ENCODE measurements at places on chromosomes 1 and 21.

DNA sequence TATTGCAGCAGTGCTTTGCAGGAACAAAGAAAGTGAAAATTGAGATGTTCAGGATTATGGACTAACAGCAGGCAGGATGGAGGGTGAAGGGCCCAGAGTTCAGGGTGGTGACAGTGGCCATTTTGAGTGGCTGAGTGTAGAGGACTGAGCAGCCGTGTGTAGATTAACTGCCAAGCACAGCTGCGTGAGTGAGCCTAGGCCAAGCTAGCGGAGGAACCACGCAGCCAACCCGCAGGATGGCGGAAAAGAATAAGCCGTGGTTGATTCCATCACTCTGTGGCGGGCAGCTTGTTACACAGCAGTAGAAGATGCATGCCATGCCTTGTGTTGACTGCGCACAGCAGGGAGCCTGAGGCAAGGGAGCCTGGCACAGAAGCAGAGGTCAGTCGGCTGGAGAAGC lies 102.5 kb upstream of the KIF26B start:
- no peak for DNase-seq

GRCh38 chr1:2953688-2954285 lies 67.5 kb upstream of the ACTRT2 start:
- DNase-seq = no peak

DNA sequence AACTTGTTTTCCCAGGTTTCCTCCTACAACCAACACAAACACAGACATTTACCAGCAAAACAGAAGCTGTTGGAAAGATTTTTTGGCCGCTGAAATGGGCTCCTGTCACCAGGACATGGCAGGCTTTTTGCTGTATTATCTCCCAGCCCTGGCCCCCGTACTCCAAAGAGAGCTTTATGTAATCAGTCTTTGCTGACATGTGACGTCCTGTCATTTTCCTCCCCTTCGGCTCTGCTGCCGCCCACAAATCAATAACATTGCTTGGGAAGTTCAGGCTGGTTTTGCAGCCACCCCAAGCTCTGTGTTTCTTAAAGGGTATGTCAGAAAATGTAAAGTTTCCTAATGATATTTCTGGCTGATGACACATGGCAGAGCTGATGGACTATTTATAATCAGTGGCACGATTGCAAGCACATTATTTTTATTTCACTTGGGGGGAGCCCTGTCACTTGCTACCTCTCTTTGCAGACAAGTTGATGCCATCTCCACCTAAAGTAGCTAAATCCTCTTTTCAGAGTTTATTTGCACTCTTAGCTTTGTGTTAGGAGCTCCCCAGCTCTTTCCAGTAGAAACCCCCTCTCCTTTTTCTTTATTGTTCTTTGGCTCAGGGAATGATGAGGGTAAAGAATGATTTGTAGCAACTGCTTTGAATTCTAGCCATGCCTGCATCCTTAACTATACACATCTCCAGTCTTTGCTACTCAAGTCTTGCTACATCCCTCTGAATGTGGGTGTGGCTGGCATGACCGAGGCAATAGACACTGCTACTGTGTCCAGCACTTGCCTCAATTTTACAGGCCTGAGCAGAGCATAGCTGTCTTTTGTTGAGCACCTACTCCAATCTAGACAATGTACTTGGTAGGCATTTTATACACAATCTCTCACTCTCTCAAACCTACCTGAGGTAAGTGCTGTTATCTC lies 67.3 kb downstream of the ELAVL4 start:
- no peak for DNase-seq

DNA sequence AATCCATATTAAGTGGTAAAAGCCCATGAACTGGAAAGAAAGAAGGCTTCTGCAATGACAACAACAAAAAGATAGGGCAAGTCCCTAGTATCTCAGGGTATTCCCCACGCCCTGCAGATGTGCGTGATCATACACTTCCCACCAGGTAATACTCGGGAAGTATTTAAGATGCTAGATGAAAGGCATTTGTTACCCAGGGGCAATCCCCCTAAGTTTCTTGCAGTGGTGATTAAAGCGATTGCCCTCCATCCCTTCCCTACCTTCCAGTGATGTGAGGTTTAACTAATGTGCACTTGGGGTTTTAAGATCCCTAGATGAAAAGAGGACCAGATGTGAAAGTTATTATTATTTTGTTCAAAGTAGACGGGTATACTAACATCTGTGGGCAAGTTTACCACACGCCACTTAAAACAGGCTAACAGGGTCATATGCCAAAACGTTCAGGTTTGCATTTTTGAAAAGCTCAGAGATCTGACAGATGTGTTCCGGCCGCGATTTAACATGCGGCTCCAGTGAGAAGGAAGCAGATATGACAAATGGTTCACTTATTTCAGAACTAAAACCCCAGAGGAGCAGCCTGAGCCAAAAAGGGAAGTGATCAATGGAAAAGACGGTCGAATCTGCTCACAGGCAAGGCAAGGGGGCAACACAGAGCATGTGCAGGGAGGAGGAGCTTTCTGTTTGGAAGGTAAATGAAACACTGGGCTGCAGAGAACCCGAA lies 17.4 kb downstream of the TIAM1 start:
- DNase-seq = no peak

- peak; percentile 76 for DNase-seq
Measured at GRCh38 chr1:235297579-235297978, 30.4 kb downstream of the ARID4B start.

DNA sequence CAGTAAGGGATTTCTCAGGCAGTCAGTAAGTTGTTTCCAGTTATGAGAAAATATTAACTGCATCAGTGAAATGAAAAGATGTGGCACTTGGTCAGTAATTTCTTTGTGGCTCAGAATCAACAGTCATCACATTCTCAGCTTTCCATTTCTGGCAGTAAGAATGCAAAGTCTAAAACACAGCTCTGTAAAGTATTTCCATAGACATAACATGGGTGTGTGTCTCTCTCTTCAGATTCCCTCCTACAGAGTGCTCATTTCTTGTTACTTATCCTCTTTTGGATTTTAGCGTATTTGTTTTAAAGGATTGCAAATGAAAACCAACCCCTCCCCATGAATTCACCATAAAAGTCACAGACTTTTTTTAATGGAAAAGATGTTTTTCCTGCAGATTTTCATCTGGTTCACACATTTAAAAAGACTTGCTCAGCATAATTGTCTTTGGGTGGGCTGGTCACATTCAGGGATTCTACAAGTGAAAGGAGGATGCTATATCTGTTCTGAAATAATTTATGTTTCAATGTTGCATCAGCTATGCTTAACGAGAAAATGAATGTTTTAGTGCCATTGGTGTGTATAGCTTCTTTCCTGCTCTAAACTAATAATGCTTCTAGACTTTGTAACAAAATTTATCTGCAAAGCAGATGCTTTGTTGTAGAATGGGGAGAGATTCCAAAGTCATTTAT lies 34.6 kb upstream of the CD55 start:
- no peak for DNase-seq

GRCh38 chr1:225754940-225755641 lies 22.5 kb upstream of the SRP9 start:
- no peak for DNase-seq

DNA sequence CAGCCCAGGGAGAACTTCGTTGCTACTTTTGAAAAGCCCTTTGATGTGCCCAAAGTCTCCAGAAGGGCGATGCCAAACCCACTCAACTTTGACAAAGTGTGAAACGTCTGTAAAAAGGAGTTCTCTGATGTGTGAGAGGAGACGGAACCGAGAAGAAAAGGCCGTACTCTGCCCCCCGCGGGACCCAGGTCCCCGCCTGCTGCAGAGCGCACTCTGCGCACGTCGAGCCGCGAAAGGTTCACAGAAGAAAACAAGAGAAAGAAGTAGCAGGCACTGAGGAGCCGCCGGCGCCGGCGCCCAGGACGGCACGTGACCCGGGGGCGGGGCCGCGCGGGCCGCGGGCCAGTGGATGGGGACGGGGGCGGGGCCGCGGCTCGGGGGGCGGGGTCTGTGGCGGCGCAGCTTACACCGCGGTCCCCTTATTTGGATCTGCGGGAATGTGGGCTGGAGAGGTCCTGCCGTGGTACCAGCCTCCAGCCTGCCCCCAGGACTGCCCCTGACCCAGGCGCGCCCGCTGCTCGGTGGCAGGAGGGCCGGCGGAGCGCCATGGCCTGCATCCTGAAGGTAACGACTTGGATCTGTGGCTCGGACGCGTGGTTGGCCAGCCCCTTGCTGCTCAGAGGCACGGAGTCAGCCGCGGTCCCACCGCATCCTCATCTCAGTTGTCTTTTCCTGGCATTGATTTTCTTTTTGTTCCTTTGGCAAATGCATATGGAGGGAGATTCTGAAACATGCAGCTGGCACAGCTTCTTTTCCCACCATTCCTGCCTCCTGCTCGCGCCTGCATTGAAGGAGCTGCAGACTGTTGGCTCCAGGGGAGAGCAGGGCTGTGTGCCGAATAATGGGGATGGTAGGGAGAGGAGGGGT lies at the start of gene ST6GALNAC3:
Gene ST6GALNAC3, plus strand, starts transcription at position 426 of the 867 bp plus-strand sequence.
- peak; percentile 63 for DNase-seq

DNA sequence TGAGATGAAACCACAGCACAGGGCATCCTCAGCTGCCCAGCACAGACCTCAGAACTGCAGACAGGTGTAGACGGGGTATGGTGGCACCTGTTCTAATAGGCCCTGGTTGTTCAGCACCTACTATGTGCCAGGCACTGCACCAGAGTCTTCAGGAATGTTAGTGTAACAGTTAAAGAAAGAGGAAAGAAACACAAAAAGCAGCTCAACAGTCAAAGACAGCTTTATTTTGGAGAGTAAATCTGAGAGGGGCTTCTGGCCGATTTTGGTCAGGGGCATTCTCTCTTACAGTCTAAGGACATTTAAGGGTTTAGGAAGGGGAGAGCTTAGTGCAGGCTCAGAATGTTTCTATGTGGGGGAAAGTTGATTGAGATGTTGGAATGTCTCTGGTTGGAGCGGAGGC lies 45.2 kb upstream of the ACTL8 start:
- no peak for DNase-seq

GRCh38 chr1:26195805-26196204 lies 5.4 kb downstream of the CATSPER4 start:
- DNase-seq = no peak
